ENCODE measurements at places on chromosomes 3 and 15.

GRCh38 chr3:12750658-12751071 lies 8.4 kb downstream of the TMEM40 start:
- peaks cover 3% of the 10 kb centered on the region for H3K27me3 ChIP-seq
- H3K36me3 ChIP-seq, result no peaks in the 10 kb centered on the region
- DNase-seq, result no peak
- H3K4me3 ChIP-seq, result no peak overlapping the region
- H3K4me1 ChIP-seq, result peaks cover 3% of the 10 kb centered on the region

- peaks cover 10% of the 10 kb centered on the region for H3K27me3 ChIP-seq
- DNase-seq, result no peak
- H3K4me1 ChIP-seq, result peaks cover 48% of the 10 kb centered on the region
These were observed 83.9 kb downstream of the MEGF11 start for GRCh38 chr15:66169625-66170024.

DNA sequence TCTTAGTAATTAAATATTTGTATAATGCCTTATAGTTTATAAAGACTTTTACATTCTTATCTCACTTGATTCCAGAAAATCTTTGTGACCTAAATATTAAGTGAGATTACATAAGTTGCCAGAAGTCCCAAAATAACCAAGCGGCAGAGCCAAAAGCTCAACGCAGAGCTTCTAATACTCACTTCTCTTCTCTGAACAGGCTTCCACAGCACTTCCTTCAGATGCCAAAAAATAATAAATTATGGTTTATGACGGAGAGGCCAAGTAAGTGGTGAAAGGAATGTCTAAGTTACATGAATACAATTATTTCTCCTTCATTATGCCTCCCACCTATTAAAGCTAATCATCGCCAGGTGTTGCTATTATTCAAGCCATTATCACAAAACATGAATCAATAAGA lies 110.3 kb downstream of the GBE1 start:
- no peak overlapping the region for H3K4me3 ChIP-seq
- no peaks in the 10 kb centered on the region for H3K27me3 ChIP-seq
- H3K4me1 ChIP-seq, result no peaks in the 10 kb centered on the region
- H3K36me3 ChIP-seq, result no peaks in the 10 kb centered on the region
- no peak for DNase-seq
- H3K27ac ChIP-seq, result no peak overlapping the region

DNA sequence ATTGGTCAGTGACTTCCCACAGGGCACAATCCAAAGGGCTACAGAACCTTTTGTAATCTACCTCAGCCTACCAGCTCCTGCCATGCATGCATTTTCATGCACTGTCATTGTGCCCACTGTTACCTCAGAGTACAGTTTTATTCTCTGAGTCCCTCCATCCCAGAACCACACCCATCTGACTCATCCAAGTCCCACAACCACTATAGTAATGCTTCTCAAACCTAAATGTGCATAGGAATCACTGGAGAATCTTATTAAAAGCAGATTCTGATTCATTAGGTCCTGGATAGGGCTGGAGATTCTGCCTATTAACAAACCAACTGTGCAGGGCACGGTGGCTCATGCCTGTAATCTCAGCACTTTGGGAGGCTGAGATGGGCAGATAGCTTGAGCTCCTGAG lies 3.7 kb upstream of the B3GALNT1 start:
- H3K36me3 ChIP-seq, result no peaks in the 10 kb centered on the region
- no peaks in the 10 kb centered on the region for H3K27me3 ChIP-seq
- no peak overlapping the region for H3K4me3 ChIP-seq
- no peak overlapping the region for H3K27ac ChIP-seq
- H3K4me1 ChIP-seq, result no peaks in the 10 kb centered on the region

DNA sequence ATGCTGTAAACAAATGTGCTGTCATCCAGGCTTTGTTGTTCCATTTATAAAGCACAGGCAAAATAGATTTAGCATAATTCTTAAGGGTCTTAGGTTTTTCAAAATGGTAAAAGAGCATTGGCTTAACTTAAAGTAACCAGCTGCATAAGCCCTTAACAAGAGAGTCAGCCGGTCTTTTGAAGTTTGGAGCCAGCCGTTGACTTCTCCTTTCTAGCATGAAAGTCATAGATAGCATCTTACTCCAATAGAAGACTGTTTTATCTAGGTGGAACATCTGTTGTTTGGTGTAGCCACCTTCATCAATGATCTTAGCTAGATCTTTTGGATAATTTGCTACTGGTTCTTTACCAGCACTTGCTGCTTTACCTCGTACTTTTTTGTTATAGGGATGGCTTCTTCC lies 297.5 kb upstream of the DCBLD2 start:
- H3K4me3 ChIP-seq, result no peak overlapping the region
- no peaks in the 10 kb centered on the region for H3K4me1 ChIP-seq
- no peaks in the 10 kb centered on the region for H3K27me3 ChIP-seq
- no peaks in the 10 kb centered on the region for H3K36me3 ChIP-seq
- H3K27ac ChIP-seq, result no peak overlapping the region
- no peak for DNase-seq

DNA sequence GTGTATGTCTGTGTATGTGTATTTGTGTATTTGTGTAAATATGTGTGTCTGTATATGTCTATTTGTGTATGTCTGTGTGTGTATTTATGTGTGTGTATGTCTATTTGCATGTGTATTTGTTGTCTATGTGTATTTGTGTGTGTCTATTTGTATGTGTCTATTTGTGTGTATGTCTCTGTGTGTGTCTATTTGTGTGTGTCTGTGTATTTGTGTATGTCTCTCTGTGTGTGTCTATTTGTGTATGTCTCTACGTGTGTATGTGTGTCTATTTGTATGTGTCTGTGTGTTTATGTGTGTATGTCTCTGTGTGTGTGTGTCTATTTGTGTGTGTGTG lies 30.4 kb downstream of the PTH1R start:
- no peaks in the 10 kb centered on the region for H3K36me3 ChIP-seq
- no peak overlapping the region for H3K27ac ChIP-seq
- H3K4me3 ChIP-seq, result no peak overlapping the region
- DNase-seq, result no peak
- peaks cover 3% of the 10 kb centered on the region for H3K27me3 ChIP-seq

GRCh38 chr15:95394186-95395067 lies 936.1 kb upstream of the NR2F2 start:
- no peaks in the 10 kb centered on the region for H3K27me3 ChIP-seq
- DNase-seq, result no peak
- no peak overlapping the region for H3K4me3 ChIP-seq
- H3K27ac ChIP-seq, result no peak overlapping the region
- H3K36me3 ChIP-seq, result no peaks in the 10 kb centered on the region
- H3K4me1 ChIP-seq, result no peaks in the 10 kb centered on the region

DNA sequence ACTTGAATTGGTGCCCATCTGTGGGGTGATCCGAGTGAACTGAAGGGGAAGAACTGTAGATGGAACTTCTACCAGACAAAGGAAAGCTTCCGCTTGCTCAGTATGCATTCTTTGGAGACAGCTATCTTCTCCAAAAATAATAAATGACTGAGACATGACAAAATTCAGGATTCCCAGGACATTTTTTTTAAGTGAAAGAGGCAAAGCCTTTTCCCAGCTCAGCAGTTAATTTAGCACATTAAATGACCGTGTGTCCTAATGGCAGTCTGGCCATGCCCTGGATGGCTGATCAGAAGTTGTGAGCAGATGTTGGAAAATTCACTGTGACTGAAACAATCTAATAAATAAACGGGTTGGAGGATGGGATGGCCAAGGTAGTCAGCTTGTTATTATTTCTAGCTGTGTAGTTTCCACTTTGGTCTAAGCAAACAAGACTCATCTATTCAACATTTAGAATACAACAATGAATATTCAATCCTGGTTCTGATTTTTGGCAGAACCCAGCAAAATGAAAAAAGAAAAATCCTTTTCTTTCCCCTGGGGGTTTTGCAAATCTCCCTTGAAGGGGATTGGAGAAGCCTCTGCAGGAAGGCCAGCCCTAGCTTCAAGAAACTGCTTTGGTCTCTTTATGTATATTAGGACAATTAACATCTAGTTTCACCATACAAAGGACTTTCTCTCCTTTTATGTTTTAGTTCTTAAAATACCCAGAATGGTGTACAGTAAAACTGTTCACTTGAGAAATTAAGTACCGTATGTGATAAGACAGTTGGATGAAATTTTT lies 540.9 kb upstream of the MDFIC2 start:
- H3K36me3 ChIP-seq, result no peaks in the 10 kb centered on the region
- H3K4me3 ChIP-seq, result no peak overlapping the region
- no peaks in the 10 kb centered on the region for H3K27me3 ChIP-seq
- no peak for DNase-seq
- H3K4me1 ChIP-seq, result peaks cover 7% of the 10 kb centered on the region

DNA sequence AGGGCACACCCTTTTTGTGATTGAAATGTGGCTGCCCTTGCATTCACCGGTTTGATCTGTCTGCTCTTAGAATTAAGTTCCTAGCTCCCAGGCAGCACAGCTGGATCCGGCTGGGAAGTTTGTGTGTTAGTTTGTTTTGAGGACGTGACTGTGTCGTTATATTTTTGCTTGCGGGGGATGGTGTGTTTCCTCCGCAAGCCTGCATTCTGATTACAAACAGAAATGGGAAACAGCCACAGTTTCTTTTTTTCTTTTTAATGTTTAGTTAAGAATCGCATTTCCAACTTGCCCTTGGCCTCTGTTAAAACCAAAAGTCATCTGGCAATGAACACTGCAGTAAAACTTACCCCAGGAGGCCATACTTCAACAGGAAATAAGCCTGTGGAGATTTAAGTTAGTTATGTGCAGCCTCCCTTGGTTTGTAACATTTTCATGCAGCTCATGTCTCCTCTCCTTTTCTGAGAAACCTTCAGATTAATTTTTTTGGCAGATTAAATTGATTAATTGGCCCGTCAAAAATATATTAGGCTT lies 888 bp downstream of the TMOD3 start:
- peaks cover 4% of the 10 kb centered on the region for H3K27me3 ChIP-seq
- no peak for DNase-seq
- H3K27ac ChIP-seq, result peak overlapping the region; percentile 7
- H3K36me3 ChIP-seq, result no peaks in the 10 kb centered on the region
- H3K4me3 ChIP-seq, result peak overlapping the region; percentile 93

- no peak overlapping the region for H3K4me3 ChIP-seq
- H3K27ac ChIP-seq, result no peak overlapping the region
- H3K4me1 ChIP-seq, result no peaks in the 10 kb centered on the region
- no peaks in the 10 kb centered on the region for H3K27me3 ChIP-seq
- peaks cover 48% of the 10 kb centered on the region for H3K36me3 ChIP-seq
- no peak for DNase-seq
These were observed 26.0 kb downstream of the SORD start for GRCh38 chr15:45048794-45049631.

- H3K27ac ChIP-seq, result no peak overlapping the region
- DNase-seq, result no peak
- H3K27me3 ChIP-seq, result peaks cover 2% of the 10 kb centered on the region
These were observed 7.6 kb upstream of the GRAMD1C start for GRCh38 chr3:113831103-113831355.

GRCh38 chr3:104646196-104646595 lies 720.5 kb upstream of the ALCAM start:
- H3K27ac ChIP-seq, result no peak overlapping the region
- no peaks in the 10 kb centered on the region for H3K36me3 ChIP-seq
- H3K27me3 ChIP-seq, result no peaks in the 10 kb centered on the region
- no peaks in the 10 kb centered on the region for H3K4me1 ChIP-seq
- no peak overlapping the region for H3K4me3 ChIP-seq

DNA sequence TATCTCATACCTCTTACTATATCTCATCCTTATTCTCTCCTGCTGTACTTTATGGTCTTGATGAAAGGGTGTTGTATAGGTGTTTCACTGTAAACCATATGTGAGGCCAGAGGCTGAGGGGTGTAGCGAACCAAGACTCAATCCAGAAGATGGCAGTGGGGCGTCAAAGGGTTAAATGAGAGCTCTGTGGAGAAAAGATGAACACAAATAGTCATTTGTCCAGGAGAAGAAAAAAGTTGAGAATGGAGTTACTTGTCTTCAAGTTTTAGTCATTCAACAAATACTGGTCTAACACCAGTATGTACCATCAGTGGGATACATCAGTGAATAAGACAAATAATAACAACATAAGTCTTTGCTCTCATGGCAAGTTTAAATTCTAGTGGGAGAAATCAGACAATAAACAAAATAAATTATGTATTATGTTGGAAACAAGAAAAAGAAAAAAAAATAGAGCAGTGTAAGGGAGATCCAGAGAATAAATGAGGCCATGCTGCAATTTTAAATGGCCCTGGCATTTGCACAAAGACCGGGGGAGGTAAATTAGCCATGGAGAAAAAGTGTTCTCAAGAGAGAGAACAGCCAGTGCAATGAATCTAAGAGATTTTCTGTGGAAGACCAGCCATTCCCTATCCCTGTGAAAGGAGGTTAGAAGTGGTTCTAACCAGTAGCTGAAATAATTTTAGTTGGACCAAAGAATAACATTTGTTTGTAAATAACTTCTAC lies 77.0 kb upstream of the UMPS start:
- H3K4me3 ChIP-seq, result no peak overlapping the region
- DNase-seq, result no peak
- no peak overlapping the region for H3K27ac ChIP-seq
- peaks cover 15% of the 10 kb centered on the region for H3K36me3 ChIP-seq
- no peaks in the 10 kb centered on the region for H3K27me3 ChIP-seq

DNA sequence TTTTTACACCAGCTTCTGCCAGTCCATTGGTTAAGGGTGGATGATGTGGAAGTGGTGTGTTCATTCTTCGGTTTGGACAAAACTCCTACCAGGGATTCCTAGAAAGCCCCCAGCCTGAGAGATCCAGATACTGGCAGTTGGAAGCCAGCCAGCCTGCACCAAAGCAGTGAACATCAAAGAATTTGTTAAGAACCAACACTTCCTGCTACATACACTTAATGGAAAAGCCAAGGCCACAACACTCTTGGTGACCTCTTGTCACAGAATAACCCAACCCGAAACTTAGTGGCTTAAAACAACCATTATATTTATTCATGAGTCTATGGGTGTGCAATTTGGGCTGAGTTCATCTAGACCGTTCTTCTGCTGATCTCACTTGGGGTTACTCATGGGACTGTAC lies 42.9 kb upstream of the ADAMTS9 start:
- no peak overlapping the region for H3K27ac ChIP-seq
- H3K4me3 ChIP-seq, result no peak overlapping the region
- DNase-seq, result no peak
- peaks cover 3% of the 10 kb centered on the region for H3K27me3 ChIP-seq
- H3K36me3 ChIP-seq, result no peaks in the 10 kb centered on the region
- H3K4me1 ChIP-seq, result peaks cover 6% of the 10 kb centered on the region

DNA sequence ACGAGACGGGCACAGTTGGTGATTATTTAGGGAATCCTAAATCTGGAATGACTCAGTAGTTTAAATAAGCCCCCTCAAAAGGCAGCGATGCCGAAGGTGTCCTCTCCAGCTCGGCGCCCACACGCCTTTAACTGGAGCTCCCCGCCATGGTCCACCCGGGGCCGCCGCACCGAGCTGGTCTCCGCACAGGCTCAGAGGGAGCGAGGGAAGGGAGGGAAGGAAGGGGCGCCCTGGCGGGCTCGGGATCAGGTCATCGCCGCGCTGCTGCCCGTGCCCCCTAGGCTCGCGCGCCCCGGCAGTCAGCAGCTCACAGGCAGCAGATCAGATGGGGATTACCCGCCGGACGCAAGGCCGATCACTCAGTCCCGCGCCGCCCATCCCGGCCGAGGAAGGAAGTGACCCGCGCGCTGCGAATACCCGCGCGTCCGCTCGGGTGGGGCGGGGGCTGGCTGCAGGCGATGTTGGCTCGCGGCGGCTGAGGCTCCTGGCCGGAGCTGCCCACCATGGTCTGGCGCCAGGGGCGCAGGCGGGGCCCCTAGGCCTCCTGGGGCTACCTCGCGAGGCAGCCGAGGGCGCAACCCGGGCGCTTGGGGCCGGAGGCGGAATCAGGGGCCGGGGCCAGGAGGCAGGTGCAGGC lies 318.0 kb downstream of the FGF12 start:
- no peak overlapping the region for H3K27ac ChIP-seq
- H3K4me1 ChIP-seq, result peaks cover 7% of the 10 kb centered on the region
- peaks cover 8% of the 10 kb centered on the region for H3K36me3 ChIP-seq

All from glutamatergic neuron (in vitro differentiated cells).